ENCODE measurements at places on chromosomes 5 and 9.
A peak's percentile ranks its signal among the peaks of the same experiment; 100 is the strongest.

DNA sequence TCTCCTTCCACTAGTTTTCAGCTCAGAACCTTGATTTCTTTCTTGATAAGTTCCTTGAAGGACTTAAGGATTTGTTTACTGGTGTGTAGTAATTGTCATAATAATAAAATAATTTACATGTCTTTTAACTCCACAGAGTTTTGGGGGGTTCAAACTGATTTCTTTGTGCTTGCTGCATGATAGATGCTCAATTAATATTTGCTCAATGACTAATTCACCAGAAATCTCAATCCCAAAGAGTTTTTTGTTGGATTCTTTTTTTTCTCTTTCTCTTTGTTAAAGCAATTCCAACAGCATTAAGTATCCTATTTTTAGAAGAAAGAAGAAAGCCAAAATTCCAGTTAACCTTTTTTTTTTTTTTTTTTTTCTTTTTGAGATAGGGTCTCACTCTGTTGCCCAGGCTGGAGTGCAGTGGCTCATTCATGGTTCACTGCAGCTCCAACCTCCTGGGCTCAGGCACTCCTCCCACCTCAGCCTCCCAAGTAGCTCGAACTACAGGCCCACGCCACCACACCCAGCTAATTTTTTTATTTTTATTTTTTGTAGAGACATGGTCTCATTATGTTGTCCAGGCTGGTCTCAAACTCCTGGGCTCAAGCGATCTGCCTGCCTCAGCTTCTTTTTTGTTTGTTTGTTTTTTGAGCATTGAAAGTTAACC lies 10.8 kb downstream of the FAF2 start:
- DNase-seq, result no peak

DNA sequence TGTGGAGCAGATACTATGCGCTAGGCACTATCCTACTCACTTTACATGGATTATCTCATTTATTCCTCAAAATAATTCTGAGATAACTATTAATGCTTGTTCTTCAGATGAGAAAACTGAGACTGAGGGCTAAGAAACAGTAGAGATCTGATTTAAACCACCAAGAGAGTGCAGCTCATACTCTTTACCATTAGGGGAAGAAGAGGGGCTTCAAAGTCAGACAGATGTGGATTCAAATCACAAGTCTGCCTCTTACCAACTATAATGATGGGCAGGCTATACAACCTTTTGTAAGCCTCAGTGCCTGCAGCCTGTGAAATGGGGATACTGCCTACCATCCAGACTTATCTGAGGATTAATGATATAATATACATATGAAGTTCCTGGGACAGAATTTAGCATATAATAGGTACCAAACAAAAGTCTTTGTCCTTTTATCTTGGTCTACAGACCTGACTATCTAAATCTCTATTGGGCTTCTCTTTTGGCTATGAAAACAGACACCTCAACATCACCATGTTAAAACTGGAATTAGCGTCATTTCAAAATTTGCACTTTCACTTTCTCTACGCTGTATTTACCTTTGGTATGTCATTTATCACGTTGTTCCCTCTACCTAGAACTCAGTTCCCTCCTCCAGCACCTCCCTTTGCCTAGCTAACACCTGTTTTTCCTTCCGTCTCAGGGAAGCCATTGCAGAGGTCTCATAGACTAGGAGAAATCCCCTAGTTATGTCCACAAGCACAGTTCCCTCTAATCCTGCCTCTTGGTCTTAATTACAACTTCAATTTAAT lies 13.8 kb upstream of the TMEM267 start:
- no peak for DNase-seq

GRCh38 chr5:96671441-96671840 lies 9.3 kb downstream of the CAST start:
- no peak for DNase-seq

GRCh38 chr5:139486201-139486600 lies 3.6 kb upstream of the STING1 start:
- no peak for DNase-seq

GRCh38 chr5:121366515-121366914 lies 485.2 kb upstream of the FTMT start:
- no peak for DNase-seq

DNA sequence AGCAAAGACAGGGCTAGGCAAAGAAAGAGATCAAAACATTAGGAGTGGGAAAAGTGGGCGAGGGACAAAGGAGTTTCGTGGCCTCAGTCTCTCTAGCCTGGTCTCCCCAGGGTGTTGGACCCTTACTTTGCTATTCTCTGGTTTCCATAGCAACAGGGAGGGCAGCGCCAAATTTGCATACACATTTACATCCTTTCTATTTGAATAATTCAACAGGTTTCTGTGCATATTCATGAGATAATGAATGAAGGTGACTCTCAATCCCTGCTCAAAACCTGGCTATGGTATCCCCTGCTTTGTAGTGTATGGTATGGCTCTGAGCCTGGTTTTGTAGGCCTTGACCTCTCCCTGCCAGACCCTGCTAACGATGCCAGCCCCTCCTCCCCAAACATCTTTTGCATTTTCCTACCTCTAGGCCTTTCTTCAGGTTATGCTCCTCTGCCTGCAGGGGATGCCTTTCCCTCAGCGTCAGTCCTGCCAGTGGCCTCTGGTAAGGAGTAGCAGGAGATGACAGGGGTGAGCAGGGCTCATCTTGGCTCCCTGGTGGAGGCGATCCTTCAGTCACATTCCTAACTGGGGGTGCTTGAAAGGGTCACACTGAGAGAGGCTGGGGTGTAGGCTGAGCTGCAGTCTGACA lies 9.8 kb downstream of the RPP25L start:
- no peak for DNase-seq

- no peak for DNase-seq
These were observed 95.3 kb upstream of the RASGRF2 start for GRCh38 chr5:80864706-80865435.

DNA sequence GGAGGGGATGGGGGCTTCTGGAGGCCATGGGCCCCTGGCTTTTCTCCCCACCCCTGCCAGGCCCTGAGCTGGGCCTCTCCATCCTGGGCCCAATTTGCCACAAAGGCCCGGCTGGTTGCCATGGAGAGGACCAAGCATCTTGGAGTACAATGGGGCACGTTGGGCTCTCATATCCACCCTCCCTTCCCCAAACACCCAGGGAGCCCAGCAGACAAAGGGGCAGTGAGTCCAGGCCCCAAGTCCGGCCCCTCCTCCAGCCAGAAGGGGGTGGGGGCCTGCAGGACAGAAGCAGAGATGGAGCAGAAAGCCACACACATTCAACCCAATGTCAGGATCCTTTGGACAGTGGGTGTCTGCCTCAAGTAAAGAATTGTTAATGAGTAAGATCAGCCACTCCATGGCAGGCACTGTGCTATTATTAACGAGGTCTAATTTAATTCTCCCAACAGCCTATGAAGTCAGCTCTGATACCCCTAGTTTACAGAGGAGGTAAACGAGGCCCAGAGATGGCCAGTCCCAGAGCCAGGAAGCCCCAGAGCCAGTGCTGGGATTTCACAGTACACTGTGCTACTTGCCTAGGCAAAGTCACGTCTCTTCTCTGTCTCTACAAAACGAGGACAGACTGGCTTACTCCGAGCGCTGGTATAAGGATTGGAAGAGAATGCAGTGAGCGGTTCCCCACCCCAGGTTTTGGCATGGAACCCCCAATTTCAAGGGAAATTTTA lies 2.3 kb downstream of the CRB2 start:
- no peak for DNase-seq

- DNase-seq, result no peak
These were observed 496.3 kb upstream of the GRIA1 start for GRCh38 chr5:152994033-152994680.

- DNase-seq, result no peak
These were observed 221.2 kb downstream of the TMEM167A start for GRCh38 chr5:82855893-82856550.

DNA sequence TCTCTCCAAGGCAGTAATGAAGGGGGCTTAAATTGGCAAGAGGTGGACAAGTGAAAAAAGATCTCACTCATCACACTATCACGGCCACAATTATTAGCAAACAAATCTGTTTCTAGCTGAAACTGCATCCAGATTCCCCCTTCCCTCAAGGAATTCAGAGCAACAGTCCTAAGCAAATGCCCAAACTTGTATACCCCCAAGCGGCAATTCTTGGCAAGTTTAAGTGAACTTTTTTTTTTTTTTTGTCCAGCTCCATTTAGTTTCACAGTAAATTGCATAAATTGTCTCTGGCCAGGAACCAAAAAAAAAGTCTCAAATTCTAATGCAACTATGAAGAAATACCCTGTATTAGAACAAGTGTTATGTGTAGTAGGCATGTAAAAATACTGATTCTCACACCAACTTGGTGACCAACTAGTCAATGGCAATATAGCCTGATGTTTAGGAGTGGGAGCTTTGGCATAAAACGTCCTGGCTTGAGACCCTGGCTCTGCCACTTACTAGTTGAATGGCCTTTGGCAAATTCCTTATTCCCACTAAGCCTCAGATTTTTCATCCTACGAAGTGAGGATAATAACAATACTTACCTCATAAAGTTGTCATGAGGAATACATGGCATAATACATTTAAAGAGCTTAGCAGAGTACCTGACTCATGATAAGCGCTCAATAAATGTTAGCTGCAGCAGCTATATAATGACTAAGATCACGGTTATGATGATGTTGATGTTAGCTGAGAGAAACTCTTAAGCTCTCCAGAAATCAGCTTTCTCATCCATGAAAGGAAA lies 193.2 kb downstream of the ADAMTSL1 start:
- no peak for DNase-seq

DNA sequence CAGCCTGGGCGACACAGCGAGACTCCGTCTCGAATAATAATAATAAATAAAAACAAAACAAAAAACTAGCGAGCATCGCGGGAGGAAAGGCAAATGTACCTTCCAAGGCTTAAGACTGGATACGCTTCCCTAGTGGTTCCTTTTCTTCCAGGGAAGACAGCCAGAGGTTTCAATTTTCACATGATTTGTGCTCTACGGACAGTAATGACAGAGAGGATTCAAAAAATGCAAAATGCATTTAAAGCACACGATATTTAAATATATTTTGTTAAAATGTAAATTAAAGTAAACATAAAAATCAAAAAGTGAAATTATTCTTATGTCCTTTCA lies 4.3 kb upstream of the TRIM41 start:
- no peak for DNase-seq

GRCh38 chr9:101691657-101692056 lies 46.8 kb downstream of the GRIN3A start:
- no peak for DNase-seq

DNA sequence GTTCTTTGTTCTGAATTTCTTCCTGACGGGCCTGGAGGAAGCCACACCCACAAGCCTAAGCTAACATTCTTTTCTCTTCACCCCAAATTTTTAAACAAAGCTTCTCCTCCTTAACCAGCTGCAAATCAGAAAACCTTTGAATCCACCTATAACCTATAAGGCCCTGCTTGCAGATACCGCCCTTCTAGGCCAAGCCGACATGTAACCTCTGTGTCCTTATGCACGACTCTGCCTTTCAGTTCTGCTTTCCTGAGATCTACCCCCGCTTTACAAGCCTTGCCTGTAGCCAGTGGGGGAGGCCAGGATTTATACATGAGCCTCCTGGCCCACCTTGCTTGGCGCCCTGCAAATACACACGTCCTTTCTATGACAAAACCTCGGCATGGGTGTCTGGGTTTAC lies 19.3 kb downstream of the BRD9 start:
- no peak for DNase-seq

- DNase-seq, result no peak
These were observed 6.3 kb downstream of the IFNA21 start for GRCh38 chr9:21160178-21160577.

GRCh38 chr5:20655211-20655610 lies 667.2 kb upstream of the CDH18 start:
- no peak for DNase-seq

DNA sequence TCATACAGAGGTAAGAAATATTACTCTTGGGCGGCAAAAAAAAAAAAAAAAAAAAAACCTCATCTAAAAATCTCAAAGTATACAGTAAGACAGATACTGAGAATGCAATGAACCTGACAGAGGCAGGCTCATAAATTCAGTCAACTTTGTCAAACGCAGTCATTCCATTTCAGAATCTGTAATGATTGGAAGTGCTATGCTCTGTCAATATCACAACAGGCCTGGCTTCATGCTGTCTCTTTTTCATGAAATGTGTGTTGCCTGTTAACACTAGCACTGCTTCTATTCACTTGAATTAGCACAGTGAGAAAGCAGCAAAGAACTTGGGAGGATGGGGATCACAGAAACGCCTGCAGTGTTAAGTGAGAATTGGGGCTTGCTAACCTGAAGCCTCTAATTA lies 200.3 kb upstream of the EFNA5 start:
- no peak for DNase-seq

- no peak for DNase-seq
These were observed 13.0 kb upstream of the DPM2 start for GRCh38 chr9:127950513-127951289.

- no peak for DNase-seq
These were observed 62.7 kb upstream of the ASS1 start for GRCh38 chr9:130382096-130382495.

DNA sequence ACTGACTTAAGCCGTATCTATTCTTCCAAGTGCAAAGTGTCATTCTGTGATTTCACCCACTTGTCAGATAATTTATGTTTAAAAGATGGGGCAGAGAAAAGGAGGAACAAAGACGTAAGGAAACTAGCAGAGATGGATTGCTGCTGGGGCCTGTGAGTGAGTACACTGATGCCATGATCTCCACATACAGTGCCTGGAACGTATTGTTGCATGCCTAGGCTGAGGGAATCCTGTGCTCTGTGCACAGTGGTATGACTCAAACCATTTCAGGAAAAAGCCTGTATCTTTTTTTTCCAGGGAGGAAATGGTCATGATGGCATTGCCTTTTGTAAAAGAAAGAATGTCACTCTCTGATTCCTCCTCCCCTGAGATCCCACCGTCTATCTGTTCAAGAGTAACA lies 359.5 kb upstream of the ADAMTS16 start:
- no peak for DNase-seq

GRCh38 chr9:91164724-91165520 lies 196.8 kb downstream of the AUH start:
- peak; percentile 35 for DNase-seq

GRCh38 chr5:124477577-124477976 lies 268.9 kb downstream of the ZNF608 start:
- DNase-seq, result no peak

DNA sequence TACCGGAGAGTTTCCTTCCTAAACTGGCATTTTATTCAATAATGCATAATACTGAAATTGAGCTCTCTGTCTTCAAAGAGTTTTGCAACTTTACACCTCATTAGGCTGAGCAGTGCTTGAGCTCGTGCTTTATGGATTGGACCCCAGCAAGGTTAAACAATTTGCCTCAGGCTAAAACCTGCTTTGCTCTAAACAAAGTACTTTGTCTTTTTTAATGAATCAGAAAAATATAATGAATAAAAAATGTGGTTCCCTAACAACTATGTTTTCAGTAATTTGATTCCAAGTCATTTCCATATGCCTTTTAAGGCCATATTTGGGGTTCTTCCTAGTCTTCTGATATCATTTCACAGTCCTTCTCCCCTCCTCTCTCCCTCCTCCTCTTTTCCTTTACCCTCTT lies 20.0 kb downstream of the ZNF366 start:
- no peak for DNase-seq

- DNase-seq, result no peak
These were observed 16.7 kb downstream of the GFPT2 start for GRCh38 chr5:180336234-180337020.

- DNase-seq, result no peak
These were observed 224.4 kb downstream of the TENT4A start for GRCh38 chr5:6937677-6938076.
